NCI-H2081 treated with DMSO at 0.1 percent for 48 hours (cell line): ENCODE measurements at places on chromosomes 12 and 14.

DNA sequence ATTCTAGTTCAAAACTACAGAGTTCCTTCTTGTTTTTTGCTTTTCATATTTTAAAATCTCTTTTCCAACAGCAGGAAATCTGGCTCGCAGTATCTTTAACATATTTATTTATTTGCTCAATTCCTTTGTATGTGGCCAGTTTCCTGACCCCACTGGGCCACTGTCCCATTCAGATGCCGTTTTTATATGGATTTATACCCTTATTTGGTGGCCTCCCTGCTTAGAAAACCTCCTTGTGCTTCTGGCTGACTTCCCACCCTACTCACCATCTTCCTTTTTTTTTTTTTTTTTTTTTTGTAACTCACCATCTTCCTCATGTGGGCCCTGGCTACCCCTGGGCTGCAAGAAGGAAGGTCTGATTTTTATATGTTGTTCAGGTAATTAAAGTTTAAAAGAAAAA is 53.9 kb downstream of the TTLL5 start:
- DNase-seq: no peak

DNA sequence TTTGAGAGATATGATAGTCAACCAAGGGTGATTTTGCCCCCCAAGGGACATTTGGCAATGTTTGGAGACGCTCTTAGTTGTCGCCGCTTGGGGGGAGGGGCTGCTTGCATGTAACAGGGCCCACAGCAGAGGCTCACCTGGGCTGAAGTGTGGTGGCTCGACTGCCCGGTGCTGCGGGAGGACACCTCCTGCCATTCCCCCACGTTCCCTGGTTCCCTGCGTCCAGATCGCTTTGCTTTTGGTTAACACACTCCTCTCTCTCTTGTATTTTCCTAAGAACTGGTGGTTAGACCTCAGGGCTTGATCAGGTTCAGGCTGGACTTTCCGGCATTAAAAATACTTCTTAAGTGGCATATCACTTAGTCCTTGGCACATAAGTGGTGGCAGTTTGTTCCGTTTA is 18.9 kb downstream of the PPP2R5C start:
- no peak for DNase-seq

DNA sequence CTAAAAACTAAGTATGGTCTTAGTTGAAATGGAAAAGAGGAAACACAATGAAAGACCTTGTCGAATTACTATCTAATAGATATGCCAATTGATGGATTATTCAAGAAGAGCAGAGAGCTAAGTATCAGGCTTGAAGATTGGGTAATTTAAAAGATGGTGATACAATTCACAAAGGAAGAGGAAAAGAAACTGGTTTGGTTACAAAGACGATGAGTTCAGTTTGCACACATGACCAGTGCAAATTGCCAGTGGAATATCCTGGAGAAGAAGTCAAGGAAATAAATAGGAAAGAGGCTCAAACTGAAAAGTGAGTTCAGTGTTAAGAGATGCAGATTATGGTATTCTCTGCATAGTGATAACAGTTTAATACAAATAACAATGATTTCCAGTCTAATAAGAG is 2.5 kb upstream of the RAP1B start:
- no peak for DNase-seq

DNA sequence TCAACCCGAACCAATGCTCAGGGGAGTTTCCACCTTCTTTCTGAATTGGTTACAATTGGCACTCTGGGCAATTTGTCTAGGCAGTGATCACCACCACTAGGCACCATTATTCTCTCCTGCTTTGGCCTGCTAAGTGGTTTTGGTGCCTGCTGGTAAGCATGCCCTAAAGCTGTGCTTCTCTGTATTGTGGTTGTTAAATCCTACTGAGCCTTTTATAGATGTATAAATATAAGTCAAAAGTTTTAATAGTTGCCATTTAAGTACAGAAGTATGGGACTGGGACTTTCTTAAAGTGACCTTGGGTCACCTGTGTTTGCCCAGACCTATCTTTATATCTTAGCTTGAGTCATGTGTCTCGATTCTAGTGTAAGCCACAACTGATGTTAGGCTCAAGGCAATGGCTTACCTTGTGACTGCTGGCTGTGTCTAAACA is 475.9 kb downstream of the SLC16A7 start:
- no peak for DNase-seq

- no peak for DNase-seq
These were observed 243.0 kb upstream of the DIO3 start for GRCh38 chr14:101318271-101318670.

DNA sequence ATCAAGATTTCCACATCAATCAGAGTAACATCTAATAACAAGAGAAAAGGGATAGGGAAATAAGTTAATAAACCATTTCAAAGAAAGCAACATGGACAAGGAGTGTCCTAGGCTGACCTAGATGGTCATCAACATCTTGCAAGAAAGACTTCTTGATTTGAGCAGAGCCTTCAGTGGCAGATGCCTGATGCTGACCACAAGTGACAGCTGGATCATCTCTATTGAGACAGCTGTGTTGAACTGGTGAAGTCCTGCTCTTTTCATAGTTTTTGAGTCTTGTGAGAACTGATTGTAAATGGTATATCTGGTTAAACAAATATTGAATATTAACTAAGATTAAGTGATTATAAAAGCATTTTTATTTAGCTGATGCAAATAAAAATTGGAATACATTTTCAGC is 1083.6 kb upstream of the LRFN5 start:
- no peak for DNase-seq

GRCh38 chr14:53975444-53975843 is 18.8 kb upstream of the BMP4 start:
- DNase-seq: no peak

GRCh38 chr12:54425702-54426101 is 6.6 kb upstream of the ITGA5 start:
- DNase-seq: no peak

DNA sequence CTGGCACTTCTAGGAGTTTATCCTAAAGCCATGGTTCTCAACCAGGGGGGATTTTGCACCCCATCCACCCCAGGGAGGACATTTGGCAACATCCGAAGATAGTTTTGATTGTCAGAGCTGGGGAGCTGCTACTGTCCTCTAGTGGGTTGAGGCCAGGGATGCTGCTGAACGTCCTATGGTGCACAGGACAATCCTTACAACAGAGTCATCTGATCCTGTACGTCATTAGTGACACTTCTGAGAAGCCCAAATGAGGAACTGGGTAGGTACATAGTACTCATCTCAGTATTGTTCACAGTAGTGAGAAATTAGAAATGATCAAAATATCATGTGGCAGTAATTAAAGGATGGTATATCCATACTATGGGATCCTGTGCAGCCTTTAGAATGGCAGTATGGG is 185.1 kb downstream of the CHST11 start:
- no peak for DNase-seq

- no peak for DNase-seq
These were observed 2.1 kb upstream of the MAGOHB start for GRCh38 chr12:10615532-10615931.

DNA sequence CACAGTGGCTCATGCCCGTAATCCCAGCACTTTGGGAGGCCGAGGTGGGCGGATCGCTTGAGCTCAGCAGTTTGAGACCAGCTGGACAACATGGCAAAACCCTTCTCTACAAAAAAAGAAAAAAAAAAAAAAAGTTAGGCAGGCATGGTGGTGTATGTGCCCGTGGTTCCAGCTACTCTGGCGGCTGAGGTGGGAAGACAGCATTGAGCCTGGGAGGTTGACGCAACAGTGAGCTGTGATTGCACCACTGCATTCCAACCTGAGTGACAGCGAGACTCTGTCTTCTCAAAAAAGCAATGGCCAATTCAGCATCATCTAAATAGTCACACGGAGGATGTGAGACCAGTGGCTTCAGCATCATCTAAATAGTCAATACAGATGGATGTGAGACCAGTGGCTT is 10.4 kb upstream of the SAMD4A start:
- no peak for DNase-seq

GRCh38 chr12:45794422-45794821 is 64.9 kb downstream of the ARID2 start:
- no peak for DNase-seq

DNA sequence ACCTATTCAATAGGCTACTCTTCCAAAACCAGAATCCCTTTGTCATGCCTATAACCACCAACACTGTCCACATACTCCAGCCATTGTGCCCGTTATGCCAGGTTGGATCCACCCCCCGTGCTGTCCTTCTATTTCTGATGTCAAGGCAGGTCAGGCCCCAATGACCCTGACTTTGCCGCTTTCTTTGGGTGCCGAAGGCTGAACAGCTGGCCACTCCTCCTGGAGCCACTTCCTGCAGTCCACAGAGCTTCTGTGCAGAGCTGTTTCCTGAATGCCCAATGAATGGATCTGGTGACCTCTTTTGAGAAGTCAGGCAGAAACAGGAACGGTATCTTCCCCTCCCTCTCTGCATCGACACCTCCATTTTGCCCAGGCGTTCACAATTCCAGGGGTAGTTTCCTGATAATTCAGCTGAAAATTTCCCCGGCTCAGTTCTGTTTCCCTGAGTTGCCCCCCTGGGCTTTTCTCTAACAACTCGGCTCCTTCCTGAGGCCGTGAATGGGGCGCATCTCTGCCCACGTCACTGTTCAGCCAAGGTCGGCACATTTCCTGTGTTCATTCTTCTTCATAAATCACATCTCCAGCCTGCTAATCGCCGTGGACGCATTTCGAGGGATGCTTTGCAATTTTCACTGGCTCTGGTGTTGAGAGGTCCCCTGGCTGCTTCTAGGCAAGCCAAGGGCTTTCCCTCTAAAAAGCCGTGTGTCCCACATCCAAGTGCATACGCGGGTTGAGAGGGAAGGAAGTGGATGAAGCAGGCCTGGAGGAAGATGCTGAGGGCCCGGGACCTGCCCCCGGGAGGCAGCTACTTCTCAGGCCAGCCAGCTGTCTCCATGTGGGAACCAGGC is 86.5 kb downstream of the PAPOLA start:
- no peak for DNase-seq

DNA sequence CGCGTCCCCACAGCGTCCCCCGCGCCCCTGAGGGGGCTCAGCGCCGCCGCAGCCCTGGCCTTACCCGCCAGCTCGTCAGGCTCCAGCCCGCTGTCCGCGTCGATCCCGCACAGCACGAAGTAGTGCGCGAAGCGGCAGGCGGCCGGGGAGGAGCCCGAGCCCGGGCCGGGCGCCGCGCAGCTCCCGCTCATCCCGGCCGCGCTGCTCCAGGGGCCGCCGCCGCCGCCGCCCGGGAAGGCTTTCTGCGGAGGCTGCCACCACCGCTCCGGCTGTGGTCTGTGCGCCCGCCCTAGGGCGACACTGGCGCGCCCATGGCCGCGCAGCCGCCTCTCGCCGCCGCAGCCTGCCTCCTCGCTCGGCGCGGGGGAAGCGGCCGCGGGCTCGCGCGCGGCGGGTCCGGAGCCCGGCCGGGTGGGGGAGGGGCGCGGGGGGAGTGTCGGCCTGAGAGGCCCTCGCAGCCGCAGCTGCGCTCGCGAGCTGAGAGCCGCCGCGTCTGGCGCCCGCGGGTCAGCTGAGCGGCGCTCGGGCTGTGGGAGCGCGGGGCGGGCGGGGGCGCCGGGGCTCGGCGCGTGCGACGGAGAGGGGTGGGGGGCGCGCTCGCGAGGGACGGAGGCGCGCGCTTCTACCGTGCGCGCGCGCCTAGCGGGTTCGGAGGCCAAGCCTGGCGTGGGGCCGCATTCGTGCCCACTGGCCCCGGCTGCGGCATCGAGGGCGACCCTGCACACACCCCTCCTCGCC is at the start of gene DENND5B:
Gene DENND5B (minus strand): TSS at position 495 of the 738 bp plus-strand sequence. CDS start 304 bp downstream, at position 191.
- DNase-seq: no peak

GRCh38 chr12:102050660-102051430 is 10.9 kb downstream of the WASHC3 start:
- DNase-seq: no peak

DNA sequence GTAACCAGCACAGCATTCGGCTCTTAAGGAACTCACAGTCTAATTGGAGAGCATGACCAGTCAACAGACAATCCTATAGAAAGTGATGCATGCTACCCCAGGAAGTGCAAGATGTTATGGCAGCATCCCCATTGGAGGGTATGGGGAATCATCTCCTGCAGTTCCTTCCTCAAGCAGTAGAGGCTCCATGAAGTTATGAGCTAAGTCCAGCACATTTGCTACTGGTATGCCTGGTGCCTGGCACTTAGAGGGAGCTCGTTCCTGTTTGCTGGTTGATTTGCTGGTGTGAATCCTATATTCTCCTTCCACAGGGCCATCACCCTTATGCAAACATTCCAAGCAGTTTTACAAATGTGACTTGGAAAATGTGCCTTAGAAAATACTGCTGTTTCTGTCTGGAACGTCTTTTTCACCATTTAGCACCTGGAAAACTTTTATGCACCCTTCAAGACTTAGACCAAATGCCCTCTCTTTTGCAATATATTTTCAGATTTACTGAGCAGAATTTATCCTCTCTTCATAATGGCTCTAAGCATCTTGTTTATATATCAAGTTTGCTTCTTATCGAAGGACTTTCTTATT is 136.1 kb upstream of the WSCD2 start:
- no peak for DNase-seq

- no peak for DNase-seq
These were observed 201.7 kb upstream of the PLXNC1 start for GRCh38 chr12:93946542-93947150.

DNA sequence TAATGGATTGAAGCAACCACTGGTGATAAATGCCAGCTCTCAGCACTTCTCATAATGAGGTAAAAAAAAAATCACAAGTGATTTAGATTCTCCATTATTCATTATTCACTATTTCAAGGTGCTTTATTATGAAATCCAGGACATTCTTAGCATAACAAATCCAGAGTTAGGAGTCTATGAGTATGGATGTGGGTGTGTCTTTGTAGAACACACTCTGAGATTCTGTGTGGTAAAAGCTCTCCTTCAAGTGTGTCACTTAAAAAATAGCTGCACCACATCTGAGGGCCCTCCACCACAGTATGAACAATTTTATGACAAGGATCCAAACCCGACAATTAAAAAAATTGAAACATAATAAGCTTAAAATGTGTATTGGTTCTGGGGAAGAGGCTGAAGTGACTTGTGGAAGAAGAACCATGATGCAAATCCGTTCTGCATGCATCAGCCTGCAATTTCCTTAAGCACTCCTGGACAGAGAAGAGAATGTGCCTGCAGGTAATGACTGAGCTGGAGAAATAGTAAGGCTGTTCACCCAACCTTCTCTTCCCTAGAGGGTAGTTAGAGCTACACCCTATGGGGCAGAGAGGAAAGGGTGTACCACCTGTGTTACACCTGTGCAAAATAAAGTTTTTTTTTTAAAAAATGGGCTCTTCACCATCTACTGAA is 488.5 kb upstream of the MGAT4C start:
- no peak for DNase-seq

- no peak for DNase-seq
These were observed 26.2 kb downstream of the G2E3 start for GRCh38 chr14:30585204-30585603.

- no peak for DNase-seq
These were observed 41.8 kb upstream of the CLMN start for GRCh38 chr14:95361373-95362137.

DNA sequence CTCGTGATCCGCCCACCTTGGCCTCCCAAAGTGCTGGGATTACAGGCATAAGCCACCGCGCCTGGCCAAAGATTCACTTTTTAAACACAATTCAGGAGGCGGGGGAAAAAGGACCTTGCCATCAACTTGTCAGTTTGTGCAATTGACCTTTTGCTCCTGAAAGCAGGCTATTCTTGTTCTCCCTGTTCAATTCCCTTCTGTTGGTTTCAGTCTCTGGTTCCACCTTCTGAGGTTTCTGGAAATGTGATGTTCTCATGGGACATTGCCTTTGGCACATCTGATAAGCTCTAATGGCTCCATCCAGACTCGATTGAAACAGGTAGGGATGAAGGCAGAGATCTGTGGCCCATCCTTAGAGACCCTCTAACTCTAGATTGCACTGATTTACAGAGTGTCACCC is 17.9 kb upstream of the CCDC85C start:
- no peak for DNase-seq

GRCh38 chr14:93914278-93914677 is 12.9 kb upstream of the FAM181A start:
- DNase-seq: no peak
